Activated CD4-positive, alpha-beta T cell treated with anti-CD3 and anti-CD28 coated beads, Interleukin-2, amount 10 ng/mL, durations not matched to agents 24 days and 14 days (primary cell): ENCODE measurements at places on chromosomes 13 and 19.

- no peak for DNase-seq
Measured at GRCh38 chr13:20258963-20259288, 26.8 kb upstream of the GJB6 start.

DNA sequence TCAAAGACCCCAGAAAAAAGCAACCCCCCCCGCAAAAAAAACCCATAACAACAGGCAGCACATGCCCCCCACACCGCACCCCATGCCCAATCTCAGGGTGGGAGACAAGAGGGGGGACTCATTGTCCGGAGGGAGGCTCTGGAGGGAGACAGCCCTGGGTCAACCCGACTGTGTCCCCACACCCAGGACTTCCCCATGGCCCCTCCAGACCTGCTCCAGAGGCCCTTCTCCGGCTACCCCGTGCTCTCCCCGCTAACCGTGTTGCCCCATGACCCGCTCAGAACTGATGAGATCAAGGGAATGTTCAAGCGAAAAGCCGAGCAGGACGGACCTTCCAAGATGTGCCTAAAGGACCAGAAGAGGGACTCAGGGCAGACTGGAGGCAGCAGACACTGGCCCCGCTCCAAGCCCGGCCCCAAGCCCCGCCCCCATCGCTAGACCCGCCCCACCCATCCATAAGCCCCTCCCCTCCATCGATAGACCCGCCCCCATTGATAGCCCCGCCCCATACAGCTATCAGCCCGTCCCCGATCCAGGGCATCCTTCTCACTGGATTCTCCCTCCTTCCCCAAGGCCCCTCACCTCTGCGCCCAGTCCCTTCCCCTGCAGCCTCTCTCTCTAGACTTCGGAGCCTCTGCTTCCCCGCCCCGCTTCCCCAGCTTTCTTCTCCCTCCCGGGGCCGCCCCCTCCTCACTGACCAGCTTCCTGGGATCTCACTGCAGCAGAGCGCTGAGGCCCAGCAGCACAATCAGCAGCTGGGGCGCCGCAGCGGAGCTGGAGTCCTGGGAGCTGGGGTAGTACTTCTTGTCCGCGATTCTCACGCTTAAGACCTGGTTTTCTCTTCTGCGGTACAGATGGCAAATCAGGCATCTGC is 2.2 kb downstream of the BST2 start:
- peak; percentile 80 for DNase-seq

- no peak for DNase-seq
Measured at GRCh38 chr19:53631949-53632407, at the start of gene DPRX. Gene DPRX, plus strand, starts transcription at chr19:53631999. Its CDS starts 108 bp downstream, at chr19:53632107.

- DNase-seq: no peak
Measured at GRCh38 chr19:37977391-37977790, 70.4 kb downstream of the SIPA1L3 start.

- DNase-seq: no peak
Measured at GRCh38 chr13:111316161-111316730, 4.2 kb upstream of the TEX29 start.

DNA sequence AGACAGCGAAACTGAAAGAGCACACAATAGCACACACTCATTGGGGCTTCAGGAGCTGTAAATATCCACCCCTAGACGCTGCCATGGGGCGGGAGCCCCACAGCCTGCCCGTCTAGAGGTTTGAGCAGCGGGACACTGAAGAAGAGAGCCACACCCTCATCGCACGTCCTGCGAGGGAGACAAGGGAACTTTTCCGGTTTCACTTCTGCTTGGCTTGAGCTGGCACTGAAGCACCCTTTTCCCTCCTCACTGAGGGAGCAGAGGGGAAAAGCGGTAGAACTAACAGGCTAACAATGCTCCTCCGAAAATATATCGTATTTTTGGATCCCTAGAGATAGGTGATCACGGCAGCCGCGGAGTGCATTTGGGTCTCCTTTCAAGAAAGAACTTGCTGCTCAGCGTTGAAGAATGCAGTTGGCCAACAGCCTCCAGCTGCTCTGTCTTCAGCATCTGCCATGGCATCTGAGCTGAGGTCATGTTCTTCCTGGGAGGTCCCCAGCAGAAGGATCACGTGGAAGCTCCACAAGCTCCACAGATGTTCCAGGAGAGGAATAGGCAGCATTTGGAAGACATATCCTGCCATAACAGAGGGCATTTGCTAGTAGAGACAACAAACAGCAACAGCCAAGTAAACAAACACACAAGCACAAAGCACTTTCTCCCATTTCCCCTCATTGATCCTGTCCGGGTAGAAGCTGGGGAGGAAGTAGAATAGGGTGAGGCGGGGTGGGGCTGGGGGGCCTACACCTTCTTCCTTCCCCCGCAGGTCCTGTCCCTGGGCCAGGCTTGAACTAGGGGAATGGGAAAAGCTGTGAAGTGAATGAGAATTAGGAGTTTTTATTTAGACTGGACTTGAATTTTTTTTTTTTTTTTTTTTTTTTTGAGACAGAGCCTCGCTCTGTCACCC is 44.8 kb upstream of the ALOX5AP start:
- peak; percentile 78 for DNase-seq
